ENCODE measurements at places on chromosomes 12 and 14.
A peak's percentile ranks its signal among the peaks of the same experiment; 100 is the strongest.

- DNase-seq: no peak
Measured at GRCh38 chr14:68676511-68676943, 116.3 kb downstream of the ZFP36L1 start.

- no peak for DNase-seq
Measured at GRCh38 chr12:69966839-69967238, 141.8 kb downstream of the MYRFL start.

- no peak for DNase-seq
Measured at GRCh38 chr14:101839236-101839635, 77.7 kb downstream of the PPP2R5C start.

DNA sequence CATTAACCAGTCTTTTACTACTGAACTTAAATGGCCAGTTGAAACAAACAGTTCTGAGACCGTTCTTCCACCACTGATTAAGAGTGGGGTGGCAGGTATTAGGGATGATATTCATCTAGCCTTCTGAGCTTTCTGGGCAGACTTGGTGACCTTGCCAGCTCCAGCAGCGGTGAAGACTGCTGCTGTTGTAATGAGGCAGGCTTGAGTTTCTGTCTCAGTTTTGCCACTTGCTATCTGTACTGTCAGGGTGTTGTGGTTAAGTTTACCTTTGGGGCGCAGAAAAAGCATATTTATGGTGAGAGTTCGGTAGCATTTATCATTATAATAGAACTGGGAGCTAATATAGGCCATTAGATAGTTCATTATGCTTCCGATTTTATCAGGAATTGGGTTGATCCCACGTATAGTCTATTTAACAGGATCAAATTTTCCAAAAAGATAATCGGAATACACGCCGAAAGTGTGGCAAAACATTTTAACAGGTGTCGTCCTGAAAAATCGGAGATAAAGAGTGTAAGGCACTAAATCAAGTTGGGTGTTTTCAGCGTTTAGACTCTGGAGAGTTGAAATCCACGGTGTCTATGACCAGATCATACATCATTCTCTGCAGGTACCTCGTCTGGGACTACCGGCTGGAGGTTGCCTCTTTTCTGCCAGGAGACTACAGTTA, 688 bp upstream of the NECAP1 start:
- DNase-seq: peak; percentile 15

DNA sequence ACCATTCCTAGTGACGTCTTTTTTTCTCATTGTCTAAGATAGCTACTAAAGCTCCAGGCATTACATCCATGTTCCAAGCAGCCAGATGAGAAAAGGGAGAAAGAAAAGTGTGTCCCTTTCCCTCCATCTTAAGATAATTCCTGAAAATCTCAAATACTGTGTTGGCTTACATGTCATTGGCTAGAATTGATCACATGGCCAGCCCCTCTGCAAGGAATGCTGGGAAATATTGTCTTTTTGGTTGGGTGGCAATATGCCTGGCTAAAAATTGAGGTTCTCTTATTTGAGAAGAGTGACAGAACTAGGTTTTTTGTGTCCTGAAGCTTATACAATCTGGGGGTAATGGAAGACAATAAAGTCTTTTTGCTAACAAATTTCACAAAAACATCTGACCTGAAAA, 264.3 kb downstream of the RPAP3 start:
- DNase-seq: no peak

DNA sequence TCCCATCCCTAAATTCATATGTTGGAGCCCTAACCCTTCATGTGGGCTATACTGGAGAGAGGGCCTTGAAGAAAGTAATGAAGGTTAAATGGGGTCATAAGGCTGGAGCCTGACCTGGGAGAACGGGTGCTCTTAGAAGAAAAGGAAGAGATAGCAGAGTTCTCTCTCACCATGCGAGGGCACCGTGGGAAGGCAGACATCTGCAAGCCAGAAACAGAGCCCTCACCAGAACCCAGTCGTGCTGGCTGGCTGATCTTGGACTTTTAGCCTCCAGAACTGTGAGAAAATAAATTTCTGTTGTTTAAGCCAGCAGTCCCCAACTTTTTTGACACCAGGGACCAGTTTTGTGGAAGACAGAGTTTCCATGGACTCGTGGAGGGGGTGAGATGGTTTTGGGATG, 149.3 kb downstream of the ATP23 start:
- no peak for DNase-seq

GRCh38 chr12:71710276-71711125, 24.6 kb downstream of the TMEM19 start:
- DNase-seq: no peak

DNA sequence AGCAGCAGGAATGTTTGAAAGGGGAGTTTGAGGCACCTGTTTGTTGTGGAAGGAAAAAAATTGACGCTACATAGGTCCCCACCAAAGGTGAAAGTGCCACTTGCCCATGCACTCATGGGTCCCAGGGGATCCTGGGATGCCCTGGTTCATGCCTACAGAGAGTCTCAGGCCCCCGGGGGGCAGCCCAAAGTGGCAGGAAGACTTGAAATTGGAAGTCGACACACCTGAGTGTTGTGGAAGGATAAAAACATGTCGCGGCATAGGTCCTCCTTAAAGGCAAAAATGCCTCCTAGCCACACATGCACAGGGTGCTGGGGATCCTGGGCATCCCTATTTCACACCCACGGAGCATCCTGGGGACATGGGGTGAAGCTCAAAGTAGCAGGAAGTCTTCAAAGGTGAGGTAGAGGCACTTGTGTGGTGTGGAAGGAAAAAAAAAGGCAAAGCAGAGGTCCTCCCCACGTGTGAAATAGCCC, 576.1 kb downstream of the ALG10 start:
- DNase-seq: no peak

DNA sequence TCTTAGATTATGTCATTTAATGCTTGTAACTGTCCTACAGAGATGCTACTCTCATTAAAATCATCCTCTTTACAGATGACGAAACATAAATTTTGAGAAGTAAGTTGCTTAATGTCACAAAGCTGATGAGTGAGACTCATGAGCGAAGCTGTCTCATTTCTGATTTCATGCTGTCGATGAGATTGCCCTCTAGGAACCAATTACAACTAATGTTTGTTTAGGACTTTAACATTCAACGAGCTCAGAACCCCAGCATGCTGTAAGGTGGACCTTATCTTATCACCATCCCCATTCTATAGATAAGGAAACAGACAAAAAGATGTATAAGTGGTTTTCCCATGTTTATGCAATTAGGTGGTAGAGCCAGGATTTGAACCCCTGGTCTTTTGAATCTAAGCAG, 23.1 kb downstream of the BHLHE41 start:
- DNase-seq: no peak

GRCh38 chr12:10101042-10101579, 2.3 kb upstream of the CLEC1A start:
- no peak for DNase-seq

DNA sequence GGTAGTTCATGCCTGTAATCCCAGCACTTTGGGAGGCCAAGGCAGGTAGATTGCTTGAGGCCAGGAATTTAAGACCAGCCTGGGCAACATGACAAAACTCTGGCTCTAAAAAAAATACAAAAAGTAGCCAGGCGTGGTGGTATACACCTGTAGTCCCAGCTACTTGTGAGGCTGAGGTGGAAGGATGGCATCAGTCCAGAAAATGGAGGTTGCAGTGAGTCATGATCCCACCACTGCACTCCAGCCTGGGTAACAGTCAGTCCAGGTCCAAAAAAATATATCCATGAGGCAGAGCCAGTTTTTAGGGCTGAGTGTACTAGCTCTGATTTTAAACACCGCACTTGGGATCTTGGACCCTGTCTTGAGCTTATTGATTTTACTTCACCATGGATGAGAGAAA, 30.6 kb upstream of the FICD start:
- DNase-seq: no peak

- DNase-seq: no peak
Measured at GRCh38 chr14:73792481-73792880, 59.1 kb upstream of the PTGR2 start.

DNA sequence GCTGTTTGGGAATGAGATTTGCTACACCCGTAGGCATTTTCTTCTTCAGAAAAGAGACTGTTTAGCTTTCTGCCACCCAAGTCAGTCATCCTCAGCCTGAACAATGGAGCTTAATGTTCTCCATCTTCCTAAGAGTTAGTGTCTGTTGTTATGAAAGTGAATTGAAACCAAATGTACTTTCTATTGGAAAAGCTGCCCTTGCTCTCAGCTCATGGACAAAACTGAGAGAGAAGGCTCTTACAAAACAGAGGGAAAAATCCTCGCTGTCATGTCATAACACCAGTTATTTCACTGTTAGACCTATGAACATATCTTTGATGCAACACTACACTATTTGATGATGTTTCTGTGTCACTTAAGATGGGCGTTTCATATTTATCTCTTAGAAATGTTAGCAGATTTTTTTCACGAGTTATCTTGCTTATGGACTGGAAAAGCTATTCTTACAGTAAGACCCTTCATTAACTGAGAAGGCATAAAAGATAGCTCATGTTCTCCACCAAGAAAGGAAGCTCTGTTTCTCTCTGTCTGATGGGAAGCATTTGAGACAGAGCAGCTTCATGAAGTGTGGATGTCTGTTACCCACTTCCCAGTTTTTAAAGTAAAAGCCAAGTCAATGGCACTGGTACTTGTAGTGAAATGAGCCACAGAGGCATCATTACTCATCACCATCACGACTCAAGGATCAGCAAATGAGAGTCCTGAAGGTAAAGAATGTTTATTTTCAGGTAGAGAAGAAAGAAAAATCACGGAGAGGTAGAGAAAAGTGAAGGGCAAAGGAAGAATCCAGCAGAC, 483.9 kb downstream of the ZFP36L1 start:
- no peak for DNase-seq

GRCh38 chr12:79023784-79024183, 159.2 kb downstream of the SYT1 start:
- no peak for DNase-seq

DNA sequence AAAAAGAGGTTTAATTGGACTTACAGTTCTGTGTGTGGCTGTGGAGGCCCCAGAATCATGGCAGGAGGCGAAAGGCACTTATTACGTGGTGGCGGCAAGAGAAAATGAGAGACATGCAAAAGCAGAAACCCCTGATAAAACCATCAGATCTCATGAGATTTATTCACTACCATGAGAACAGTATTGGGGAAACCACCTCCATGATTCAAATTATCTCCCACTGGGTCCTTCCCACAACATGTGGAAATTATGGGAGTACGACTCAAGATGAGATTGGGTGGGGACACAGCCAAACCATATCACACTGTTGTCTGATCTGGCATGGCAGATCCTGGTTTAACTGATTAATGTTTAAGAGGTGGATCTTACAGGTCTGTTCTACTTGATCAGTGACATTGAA, 5.6 kb downstream of the DDX47 start:
- DNase-seq: no peak

DNA sequence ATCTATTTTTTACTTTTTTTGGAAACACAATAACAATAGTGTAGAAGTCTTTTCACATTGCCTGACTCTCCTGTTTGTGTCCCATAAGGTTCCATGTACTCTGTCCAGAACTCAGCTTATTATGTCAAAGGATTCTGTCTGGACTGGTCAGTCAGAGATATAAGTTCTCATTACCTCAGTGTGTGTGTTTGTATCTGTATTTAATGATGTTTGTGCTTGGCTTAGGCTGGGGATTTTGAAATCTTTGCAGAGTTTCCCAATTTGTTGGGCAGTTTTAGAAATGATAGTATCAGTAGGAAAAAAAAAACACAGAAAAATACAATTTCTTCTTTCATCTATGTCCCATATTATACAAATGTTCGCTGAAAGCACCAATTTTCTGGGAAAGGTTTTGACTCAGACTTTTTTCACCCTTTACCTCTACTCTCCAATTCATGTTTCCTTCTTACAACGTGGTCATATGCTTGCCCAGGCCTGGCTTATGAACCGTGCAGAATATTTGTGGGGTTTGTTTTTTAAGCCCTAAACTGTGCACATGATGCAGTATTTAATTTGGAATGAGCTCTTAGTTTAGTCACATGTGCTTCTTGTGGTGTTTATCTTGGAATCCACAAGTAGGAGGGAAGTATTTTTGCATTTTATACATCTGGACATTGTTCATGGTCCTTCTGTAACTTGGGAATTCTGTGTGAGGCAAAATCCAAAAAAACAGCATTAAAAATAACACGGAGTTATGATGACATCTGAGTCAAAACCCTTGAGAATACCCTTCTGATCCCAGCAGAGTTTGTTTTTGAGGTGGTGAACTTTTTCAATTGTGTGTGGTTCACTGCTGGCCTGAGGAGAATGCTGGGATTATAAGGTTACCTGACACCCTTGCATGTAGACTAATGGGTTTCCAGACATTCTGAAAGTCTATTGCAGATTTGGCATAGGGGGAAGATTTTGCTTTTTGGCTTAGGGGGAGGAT, 121.2 kb downstream of the RAD51B start:
- DNase-seq: no peak

- no peak for DNase-seq
Measured at GRCh38 chr14:95664546-95664945, 21.7 kb upstream of the TCL1B start.

DNA sequence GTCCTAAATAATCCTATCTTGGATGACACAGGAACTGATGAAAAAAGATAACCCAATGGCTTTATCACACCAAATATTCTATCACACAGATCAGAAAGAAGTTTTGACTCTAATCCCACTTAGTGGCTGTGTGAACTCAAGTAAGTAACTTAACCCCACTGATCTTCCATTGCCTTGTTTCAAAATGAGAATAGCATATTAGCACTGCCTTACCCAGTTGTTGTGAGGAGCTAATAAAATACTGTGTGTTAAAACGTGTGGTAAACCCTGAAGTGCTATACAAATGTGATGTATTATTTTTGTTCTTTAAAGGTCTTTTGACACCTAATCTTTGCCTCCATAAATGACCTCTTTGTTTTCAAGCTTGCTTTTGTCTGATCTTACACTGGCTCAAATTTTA, 60.9 kb upstream of the ARID2 start:
- DNase-seq: no peak

- DNase-seq: no peak
Measured at GRCh38 chr12:132593938-132594358, 16.4 kb downstream of the LRCOL1 start.

- DNase-seq: no peak
Measured at GRCh38 chr12:53612978-53613377, 13.2 kb downstream of the ATF7 start.

GRCh38 chr12:91912178-91912577, 233.5 kb downstream of the BTG1 start:
- DNase-seq: no peak

DNA sequence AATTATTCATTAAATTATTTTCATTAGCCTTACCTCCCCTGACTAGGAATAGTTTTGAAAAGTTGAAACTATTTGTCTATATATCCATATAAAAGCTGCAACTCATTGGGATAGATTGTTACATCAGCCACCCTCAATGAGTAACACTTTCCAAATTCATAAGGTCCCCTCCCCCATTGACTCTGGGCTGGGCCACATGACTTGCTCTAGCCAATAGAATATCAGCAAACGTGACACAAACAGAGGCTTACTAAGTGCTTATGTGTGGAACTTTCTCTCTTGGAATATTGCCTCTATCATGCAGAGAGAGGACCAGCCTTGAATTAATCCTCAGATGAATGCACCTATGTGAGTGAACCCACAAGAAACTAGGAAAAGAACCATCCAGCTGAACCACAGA, 213.7 kb downstream of the CCDC59 start:
- DNase-seq: no peak

- no peak for DNase-seq
Measured at GRCh38 chr12:109725321-109726105, 11.9 kb downstream of the FAM222A start.

Data from NCI-H1105 (cell line).